ENCODE measurements at places on chromosomes 6 and 20.

- no peak for DNase-seq
Measured at GRCh38 chr6:52539607-52540006, 37.3 kb downstream of the TRAM2 start.

DNA sequence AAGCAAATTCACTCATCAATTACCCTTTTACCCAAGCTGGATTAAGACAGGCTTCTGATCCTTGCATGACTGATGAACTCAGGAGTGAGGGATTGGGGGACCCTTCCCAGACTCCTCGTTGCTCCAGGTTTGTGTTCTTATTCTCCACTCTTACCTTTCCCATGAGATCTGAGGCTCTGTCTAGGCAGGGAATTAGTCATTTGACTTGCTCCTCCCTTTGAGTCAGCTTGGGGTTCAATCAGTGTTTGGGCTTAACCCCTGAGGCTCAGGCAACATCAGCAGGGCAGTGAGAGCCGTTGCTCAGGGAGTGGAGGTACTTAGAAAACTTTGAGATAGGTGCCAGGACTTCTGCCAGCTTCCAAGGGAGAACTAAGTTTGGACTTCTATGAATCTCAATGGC, 20.7 kb upstream of the TOX2 start:
- DNase-seq, result no peak

DNA sequence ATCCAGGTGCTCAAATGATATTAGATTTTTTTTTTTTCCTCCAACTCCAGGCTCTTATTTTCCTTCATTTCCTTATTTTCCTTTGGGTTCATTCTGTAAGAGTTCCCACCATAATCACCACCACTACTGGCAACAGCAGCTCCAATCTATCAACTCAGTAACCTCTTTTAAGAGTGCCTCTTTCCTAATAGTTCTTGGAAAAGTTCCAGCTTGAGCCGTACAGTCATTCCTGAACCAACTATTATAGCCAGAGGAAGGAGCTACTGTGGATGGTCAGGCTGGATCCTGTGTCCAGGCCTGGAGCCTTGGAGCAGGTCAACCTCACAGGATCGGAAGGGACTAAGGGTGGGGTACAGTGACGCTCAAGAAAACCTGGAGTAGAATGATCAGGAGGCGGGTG, 4.2 kb upstream of the ANGPT4 start:
- no peak for DNase-seq

- DNase-seq, result no peak
Measured at GRCh38 chr20:32333181-32333987, 24.7 kb upstream of the ASXL1 start.

DNA sequence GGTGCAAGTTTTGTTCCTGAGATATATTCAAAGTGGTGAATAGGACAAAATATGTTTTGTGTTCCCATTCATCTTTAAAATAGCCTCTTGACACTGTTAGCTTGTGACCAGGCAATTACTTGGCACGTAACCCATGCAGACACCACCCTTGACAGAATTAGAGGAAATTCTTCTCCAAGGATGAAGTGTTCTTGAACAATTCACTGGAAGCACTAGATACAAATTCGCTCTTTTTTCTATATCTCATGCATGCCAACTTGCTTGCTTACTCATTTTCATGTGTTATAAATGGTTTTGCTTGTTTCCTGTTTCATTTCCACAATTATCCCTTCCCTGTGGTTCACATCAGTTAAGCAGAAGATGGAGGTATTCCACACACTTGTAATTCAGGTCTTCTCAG, 105.2 kb upstream of the MAN1A1 start:
- DNase-seq, result no peak

GRCh38 chr6:126066053-126067048, 80.0 kb downstream of the TRMT11 start:
- no peak for DNase-seq

DNA sequence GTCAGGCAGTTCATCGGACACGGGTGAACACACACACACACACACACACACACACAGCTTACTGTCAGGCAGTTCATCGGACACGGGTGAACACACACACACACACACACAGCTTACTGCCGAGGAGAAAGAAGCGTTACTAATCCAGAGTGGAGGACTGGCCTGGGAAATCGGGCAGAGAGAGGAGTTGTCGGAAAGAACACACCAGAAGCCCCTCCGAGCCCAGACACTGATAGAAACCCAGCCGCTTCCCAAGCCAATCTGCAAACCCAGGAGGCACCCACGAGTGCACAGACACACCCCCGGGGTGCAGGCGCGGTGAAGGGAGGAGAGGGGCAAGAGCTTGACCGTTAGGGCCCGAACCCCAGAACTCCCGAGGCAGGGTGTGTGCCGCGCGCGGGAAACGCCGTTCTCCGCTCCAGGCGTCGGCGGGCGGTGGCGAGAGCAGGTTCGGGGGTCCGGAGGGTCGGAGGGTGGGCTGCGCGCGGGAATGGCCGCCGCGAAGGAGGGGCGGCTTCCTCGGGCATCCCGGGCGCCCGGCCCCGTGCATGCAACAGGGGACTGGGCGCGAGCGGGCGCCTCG, 636 bp downstream of the ELOVL2 start:
- no peak for DNase-seq

GRCh38 chr6:163083141-163083540, 331.4 kb upstream of the QKI start:
- no peak for DNase-seq

DNA sequence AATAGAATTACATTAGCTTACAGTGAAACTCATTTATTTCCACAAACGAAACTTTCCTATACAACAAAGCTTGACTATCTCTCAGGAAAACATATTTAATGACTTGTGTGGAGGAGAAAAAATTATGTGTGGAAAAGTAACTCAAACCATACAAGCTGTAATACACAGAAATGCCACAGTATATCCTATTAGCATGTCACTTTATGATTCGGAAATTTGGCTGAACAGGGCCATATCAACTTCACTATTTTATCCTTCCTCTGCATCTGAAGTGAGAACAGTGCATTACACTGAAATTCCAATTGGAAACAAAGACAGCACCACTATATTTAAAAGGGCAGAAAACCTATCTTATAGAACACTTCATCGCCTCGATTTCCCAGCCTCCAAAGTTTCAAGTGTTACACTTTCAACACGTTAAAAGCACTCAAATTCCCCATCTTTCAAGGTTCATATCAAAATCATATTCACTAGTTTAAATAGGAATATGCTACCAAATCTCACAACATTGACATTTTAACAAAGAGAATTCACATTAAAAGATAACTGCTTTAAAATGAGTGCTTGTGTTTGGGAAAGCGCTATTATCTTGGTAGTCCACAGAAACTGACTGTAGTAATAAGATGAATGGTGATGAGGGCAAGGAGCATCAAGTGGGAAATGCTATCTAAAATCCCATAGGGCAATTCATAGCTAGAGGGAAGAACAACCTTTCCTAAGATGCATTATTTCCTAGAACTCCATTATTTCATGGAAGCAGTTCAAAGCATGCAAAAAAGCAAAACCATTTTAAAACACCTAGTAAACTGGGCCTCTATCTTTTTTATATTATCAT, 1.8 kb downstream of the REV3L start:
- DNase-seq, result no peak

GRCh38 chr6:1667012-1667804, 57.5 kb downstream of the FOXC1 start:
- no peak for DNase-seq

DNA sequence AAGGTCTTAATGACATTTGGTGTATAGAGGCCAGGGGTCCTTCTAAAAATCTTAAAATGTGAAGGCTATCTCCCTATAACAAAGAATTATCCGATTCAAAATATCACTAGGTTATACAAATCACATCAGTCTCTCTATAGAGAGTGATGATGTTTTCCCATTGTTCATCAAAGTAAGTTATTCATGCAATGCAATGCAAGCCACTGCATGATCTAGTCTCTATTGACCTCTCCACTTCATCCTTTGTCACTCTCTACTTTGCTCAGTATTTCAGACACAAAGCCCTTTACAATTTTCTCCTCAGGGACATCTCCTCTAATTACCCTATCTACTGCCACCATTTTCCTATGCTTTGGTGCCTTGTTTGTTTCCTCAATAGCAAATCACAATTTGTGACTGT, 628.0 kb downstream of the HTR1B start:
- no peak for DNase-seq

DNA sequence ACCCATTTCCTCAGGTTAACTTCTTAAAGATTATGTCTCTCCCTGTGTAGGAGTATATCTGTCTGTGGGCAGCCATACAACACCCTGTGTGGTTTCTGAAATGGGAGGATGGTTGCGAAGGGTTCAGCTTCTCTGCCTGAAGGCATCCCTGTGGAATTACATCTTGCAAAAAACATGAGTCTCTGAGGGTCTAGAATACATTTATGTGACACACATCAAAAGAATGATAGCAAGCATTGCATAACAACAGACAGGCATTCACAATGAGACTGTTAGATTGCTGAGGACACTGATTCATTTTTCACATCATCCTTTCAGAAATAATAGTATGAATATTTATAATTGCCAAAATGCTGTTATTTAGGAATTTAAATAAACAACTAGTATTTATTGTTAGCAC, 670.9 kb downstream of the HTR1B start:
- no peak for DNase-seq

- DNase-seq, result no peak
Measured at GRCh38 chr6:105163183-105163582, 16.6 kb downstream of the POPDC3 start.

- no peak for DNase-seq
Measured at GRCh38 chr20:18908109-18908508, 94.5 kb downstream of the SCP2D1 start.

GRCh38 chr6:119637768-119638167, 288.2 kb upstream of the MAN1A1 start:
- no peak for DNase-seq

DNA sequence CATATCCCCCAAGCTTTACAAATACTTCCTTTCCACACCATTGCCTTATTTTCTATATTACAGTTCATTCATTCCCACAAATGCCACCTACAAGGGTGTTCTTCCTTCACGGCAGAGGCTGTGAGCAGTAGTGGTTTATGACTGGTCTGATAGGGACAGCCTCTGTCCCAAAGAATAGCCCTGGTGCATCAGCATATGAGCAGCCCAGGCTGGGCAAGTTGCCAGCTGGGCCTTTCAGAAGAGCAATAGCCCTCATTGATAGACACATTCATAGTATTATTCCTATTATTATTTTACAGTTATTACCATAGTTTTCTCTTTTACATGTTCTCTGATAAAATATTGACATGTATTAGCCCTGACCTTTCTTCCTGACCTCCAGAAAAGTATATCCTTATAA, 149.9 kb downstream of the MMS22L start:
- no peak for DNase-seq

DNA sequence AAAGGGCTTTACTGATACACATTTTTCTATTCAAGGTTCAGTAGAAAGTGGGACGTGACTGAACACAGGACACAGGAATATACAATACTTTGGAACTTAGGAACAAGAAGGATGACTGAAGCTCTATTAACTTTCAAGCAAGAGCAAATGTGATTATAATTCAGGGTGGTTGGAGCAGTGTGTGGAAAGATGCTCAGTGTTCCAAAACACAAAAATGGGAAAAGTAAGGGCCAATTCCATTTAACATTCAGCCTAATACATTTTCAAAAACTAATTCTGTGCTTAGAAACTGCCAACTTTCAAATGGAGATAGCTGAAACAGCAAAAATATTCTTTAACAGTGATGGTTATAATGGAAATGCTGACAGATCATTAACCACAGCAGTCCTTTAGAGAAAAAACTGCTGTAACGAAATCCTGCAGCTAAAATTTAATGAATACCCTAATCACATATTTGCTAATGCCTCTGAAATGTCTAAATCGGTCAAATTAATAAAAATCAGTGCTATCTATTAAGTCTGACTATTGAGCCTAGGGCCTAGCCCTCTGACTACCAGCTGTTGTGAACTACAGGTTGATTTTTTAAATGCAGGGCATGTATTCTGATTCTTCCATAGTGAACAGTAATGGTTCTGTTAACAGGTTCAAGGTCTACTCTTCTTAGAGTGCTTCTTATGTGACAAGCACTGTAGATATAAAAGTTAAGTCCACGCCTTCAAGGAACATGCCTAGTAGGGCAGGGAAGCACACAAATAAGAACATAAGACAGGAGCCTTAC, 45.9 kb downstream of the RARS2 start:
- no peak for DNase-seq

DNA sequence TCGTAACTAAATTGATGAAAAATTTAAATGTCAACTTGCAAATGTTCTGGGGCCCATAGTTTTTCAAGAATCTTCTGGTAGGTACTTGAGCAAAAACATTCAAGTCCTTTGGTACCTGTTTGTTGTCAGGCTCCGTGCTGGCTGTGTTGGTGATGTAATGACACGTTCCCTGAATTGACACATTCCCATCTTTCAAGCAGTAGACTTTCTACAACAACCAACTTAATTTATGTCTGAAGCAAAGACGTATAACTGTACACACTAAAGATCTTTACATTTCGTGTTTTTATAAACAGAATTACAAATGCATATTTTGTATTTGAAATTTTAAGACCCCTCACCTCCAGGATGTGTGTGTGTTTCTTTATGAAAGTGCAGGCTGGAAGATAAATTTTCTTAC, 49.5 kb downstream of the NCOA3 start:
- no peak for DNase-seq

- no peak for DNase-seq
Measured at GRCh38 chr6:128882991-128883611, at the start of gene LAMA2. Gene LAMA2 (plus strand): TSS chr6:128883138. CDS start chr6:128883246, 108 bp downstream.

DNA sequence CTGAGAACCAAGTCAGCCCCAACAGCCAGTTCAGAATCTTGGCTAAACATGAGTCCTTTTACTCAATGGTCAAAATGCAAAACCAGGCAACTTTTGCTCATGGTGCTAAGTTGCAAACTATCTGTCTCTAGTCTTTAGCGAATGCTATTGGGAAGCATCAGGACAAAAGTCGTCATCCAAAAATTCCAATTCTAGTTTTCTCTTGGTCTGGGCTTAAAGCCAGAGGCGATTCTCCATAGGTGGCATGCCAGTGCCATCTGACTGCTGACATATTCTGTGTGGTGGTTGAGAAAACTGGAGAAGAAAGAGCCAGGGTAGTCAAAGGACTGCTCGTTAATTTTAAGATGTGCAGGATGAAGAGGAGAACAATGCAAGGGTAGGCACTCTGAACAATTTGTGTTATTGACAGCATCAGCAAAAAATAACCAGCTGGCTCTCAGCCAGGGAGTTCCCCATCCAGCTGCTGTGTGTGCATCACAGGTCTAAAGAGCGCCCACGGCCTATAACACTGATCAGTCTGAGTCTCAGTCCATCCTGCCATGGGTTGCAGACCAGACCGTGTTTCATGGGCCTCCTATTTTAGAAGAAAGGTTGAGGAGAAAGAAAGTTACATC, 313.6 kb downstream of the ALDH8A1 start:
- no peak for DNase-seq

DNA sequence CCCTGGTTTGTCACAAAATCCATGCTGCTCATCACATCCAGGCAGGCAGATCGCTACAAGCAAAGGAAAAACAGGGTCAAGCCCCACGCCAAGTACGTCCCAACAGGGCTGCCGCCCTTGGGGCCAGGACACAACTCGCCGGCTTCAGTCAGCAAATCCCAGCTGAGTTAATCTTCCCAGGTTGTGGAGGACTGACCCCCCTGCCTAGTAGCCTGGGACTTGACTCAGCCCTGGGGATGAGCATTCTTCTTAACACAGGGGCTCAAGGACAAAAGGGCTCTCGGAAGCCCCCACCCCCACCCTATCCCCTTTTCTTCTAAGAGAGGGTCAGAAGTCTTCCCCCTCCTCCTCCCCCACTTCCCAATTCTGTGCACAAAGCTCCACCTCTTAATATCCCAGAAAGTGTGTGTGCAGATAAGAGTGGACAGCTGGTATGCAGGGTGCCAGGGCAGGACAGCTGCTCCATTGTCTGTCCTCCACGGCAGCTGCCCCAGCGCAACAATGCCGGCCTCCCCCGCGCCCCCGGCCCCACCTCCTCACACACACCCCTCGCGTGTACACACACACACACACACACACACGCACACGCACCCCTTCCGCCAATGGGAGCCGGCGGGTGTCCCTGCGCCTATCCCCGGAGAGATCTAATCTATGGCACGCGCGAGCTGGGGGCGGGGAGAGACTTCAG, 4.5 kb downstream of the DLL1 start:
- DNase-seq, result no peak

Data from stimulated activated CD4-positive, alpha-beta T cell treated with anti-CD3 and anti-CD28 coated beads, TNF-alpha, amount 100 ng/mL, for 48 hours (primary cell).